NCI-H82 (cell line): ENCODE measurements at places on chromosomes 6 and 20.

GRCh38 chr6:144895313-144896278, 610.5 kb downstream of the UTRN start:
- no peak for DNase-seq

GRCh38 chr6:2245877-2246863, 765 bp upstream of the GMDS start:
- peak; percentile 85 for DNase-seq

- no peak for DNase-seq
These were observed 5.9 kb upstream of the SULF2 start for GRCh38 chr20:47791084-47791599.

DNA sequence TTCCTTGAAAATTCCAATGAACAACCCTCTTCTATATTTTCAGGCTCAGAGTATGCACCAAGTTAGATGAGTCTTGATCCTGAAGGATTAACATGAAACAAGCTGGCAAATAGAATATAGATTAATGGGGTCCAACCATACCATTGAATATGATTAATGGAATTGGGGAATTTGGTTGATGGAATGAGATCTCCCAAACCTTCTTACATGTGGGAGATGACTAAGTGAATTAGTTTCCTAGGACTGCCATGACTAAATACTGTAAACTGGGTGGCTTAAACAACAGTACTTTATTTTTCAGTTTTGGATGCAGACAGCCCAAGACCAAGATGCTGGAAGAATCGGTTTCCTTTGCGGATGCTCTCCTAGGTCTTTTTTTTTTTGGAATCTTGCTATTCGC, 347.0 kb downstream of the QKI start:
- DNase-seq, result no peak

GRCh38 chr20:52444455-52444854, 252.9 kb upstream of the ZFP64 start:
- no peak for DNase-seq

DNA sequence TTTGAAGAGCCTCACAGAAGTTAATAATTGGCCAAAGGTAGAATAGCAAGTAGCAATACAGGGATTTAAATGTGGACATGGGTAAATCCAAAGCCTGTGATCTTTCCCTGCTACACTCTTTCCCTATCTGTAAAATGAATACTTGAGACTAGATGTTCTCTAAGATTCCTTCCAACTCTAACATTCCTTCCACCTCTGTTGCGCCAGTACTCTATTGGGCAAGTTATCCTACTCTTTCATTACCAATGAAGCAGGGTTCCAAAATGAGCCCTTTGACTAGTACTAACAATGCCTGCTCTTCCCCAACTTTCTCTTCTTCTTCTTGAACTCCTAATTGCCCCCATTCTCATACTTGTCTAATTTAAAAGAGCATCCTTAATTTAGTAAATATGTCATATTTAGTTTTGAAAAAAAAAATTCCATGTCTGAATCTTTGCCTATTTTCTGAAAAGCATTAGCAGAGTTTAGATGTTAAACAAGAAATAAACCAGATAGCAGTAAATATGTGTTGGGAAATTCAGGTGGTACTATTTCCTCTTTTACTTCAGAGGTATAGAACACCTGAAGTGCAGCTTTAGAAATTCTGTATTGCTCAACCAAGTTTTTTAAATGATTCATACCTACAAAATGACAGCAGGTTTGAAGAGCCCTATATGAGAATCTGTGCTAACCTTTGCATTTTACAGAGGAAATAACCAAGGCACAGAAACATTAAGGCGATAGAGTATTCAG, 35.1 kb upstream of the RSPO3 start:
- DNase-seq, result no peak

GRCh38 chr6:109687271-109687761, 3.7 kb downstream of the AK9 start:
- no peak for DNase-seq

GRCh38 chr20:2902818-2903217, 29.5 kb downstream of the PTPRA start:
- no peak for DNase-seq

- peak; percentile 90 for DNase-seq
These were observed 42.6 kb downstream of the TTI1 start for GRCh38 chr20:37990571-37991151.

DNA sequence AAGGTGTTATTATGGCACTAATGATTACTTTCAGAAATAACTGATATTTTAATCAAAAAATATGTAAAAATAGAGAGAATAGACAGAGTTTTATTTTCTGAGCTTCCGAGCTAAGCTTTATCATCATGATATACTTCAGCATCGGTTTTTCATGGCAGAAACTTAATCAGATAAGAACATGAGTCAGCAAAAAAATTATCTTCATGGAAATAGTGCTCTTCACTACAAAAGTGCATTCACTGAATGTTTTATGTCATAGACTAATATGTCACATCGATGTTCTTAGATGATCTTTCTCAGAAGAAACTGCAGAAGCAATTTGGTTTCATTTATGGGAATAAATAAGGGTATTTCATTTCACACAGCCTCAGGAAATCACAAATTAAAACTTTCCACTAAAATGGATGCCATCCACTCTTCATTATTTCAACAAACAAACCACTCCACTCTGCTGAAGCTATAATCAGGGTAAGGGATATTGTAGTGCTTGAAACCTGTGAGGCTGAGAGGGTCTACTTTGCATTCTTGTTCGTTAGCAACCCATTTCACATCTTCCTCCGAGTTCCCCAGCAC, 10.2 kb upstream of the MAP3K7 start:
- no peak for DNase-seq

DNA sequence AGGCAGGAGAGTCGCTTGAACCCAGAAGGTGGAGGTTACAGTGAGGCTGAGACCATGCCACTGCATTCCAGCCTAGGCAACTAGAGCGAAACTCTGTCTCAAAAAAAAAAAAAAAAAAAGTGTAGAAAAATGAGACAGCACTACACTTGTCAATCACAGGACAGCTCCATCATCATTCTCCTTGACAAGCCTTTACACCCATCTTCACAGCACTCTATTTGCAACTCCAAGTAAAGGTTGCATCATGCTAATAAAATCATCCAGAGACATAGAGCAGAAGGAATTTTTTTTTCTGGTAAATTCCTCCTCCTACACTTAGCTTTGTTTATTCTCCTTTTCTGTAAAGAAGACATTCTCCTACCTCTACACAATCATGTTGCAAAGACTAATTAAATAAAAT, 791.0 kb upstream of the HS3ST5 start:
- no peak for DNase-seq

DNA sequence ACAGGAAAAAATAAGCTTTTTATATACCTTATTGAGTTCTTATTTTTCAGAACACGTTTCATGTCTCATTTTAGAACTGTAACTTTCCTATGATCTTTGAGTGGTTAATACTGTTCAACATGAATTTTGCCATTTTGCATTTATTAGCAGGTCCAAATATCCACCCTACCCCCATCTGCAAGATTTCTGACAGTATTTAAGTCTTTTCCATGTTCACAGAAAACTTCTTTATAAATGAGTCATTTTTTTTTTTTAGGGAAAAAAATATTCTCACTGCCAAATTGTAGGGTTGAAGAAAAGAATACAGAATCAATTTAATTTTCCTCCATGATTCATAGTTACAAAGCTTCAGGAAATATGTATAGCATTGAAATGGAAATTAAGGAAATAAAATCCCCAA, 101.8 kb downstream of the COL21A1 start:
- no peak for DNase-seq

DNA sequence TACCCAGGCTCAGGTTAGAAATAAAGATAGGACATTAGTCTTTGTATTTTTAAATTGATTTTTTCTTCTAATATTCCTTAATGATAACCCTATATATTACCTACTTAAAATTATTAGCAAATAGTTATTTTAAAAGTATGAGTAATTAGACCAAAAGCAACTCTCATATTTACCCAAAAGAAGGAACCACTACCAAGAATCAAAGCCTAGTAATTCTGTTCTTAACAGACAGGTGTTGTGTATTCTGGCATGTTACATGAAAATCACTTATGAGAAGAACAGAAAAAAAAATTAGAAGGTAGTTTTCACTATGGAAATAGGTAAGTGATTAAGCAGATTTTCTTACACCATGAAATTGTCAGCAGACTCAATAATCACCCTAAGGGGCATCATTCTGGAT, 105.1 kb downstream of the ATG5 start:
- no peak for DNase-seq
